ENCODE measurements at places on chromosomes 4 and X.
A peak's percentile ranks its signal among the peaks of the same experiment; 100 is the strongest.

DNA sequence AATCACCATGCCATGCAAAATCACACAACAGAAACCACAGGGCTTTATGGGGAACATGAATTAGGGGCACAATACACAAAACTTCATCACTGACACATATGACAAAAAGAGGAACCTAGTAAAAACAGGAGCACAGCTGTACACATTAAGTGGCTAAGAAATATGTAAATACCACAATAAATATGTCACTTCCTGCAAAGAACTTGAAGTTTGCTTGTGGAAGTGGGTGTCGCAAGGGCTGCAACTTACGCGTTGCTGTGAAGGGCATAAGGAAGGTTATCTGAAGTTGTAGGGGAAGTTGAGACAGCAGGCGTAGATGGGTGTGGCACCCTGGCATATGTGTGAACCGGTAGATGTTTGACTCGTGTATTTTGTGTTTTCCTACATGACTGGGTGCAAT lies 42.4 kb downstream of the CLCN4 start:
- DNase-seq = no peak

DNA sequence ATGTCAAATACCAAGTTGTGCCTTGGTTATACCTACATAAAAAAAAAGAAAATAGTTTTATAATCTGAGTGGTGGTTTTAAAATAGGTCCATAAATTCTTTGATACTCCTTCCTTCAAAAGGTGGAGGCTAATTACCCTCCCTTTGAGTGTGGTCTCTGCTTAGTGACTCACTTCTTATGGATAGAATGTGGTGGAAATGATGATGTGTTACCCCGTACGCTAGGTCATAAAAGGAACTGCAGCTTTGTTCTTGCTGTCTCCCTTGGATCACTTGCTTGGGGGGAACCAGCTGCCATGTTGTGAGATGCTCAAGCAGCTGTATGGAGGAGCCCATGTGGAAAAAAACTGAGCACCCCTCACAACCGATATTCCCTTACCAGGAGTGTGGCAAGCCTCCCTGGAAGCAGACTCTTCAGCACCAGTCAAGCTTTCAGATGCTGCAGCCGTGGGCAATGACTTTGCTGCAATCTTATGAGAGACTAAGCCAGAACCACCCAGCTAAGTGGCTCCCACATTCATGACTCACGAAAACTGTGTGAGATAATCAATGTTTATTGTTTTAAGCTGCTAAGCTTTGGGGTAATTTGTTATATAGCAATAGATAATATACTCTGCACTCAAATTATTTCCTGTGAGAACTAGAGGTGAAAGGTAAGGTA lies 195.0 kb upstream of the GATB start:
- DNase-seq = no peak

GRCh38 chr4:170193496-170193895 lies 103.7 kb upstream of the AADAT start:
- DNase-seq = no peak

GRCh38 chr4:181264893-181265292 lies 978.3 kb upstream of the TENM3 start:
- DNase-seq = no peak

DNA sequence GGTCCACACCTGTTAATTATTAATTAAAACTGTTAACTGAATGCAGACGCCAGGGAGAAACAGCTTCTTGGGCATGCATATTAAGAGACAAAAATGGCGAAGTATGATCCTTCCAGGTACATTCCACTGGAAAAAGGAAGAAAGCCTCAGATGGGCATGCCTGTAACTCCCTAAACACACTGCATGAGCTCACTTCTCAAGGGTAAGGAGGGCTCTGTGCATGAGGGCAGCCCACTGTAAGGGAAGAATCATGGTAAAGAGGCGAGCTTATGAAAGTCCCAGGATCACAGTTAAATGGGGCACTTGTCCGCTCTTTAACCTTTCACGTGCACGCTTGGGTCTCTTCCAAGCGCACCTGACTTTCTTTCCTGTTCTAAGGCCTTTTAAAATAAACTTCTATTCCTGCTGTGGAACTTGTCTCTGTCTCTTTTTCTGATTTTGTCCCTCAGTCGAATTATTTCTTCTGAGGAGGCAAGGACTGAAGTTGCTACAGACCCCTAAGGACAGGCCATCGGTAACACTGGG lies 321.7 kb downstream of the PPP1R2C start:
- no peak for DNase-seq

- DNase-seq = no peak
These were observed 35.6 kb downstream of the BCLAF3 start for GRCh38 chrX:19955306-19955705.

DNA sequence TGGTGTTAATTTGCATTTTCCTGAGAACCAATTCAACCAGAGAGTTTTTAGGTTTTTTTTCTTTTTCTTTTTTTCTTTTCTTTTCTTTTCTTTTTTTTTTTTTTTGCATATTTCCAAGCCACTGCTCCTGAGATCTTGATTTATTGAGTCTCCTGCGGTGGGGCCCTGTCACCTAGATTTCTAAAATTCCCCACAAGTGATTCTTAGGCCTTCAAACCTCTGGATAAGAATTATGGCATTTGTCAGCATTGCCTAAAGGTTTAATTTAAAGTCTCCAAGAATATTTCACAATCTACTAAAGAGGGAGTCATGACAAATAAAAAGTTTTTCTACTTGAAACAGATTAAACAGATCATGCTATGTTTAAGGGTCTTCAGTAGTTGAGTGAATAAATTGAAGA lies 84.9 kb downstream of the GAB1 start:
- no peak for DNase-seq

DNA sequence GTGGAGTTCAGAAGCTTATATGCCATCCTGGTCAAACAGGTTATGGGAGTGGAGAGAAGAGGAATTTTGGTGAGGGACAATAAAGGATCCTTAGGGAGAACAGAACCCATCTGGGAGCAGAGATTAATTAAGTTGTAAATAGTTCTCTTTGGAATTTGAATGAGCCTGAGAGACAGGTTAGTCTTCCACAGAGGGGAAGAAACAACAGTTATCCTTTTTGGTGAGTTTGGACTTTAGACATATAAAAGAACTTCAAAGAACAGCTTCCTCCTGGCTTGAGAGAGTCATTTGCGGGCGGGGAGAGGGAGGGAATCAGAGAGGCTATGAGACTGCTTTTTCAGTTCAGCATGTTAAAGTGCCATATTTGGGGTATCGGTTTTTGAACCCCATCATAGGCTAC lies 793.3 kb upstream of the MAGEB2 start:
- DNase-seq = peak; percentile 42

DNA sequence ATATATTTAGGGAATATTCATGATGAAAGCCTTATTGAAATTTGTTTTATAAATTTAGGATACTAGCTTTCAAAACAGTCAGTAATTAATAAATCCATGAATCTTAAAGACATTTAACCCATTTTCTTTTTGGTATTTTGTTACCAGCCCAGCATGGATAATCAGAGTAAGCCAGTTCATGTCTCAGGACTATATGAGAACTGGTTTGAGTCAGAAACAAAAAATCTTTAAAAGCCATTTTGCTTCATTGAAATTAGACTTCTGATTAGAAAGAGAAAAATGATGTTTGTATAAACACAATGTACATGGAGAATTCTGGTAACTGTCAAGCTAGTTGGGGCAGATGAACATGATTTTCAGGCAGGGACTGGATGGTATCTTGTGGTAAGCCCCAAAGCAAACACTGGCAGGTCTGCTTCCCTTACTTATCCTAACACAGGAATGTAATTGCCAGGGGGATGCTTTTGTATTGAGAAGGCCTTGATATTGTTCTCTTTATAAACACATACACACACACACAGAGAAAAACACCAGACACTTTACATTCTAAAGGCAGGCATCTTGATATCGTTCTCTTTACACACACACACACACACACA lies 9.4 kb downstream of the ARHGAP10 start:
- DNase-seq = no peak

DNA sequence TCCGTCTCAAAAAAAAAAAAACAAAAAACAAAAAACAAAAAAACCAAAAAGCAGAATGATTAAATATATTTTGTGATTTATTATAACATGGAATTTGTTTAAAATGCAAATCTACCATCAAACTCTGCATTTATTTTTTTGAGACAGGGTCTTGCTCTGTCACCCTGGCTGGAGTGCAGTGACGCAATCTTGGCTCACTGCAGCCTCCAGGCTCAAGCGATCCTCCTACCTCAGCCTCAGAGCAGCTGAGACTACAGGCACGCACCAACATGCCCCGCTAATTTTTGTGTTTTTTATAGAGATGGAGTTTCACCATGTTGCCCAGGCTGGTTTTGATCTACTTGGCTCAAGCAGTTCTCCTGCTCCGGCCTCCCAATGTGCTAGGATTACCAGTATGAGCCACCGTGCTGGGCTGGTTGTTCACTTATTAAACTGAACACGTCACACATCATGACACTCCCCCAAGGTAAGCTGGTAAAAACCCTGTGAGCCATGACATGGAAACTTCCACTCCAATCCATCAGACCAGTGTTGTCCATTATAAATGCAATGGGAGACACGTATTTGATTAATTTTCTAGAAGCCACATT lies 45.7 kb downstream of the RBM47 start:
- no peak for DNase-seq

GRCh38 chrX:73446831-73447230 lies at the start of gene CDX4:
CDX4 (plus strand) TSS chrX:73447053; CDS start chrX:73447254, 201 bp downstream.
- DNase-seq = no peak

GRCh38 chr4:53744446-53745160 lies 153.3 kb upstream of the LNX1 start:
- DNase-seq = no peak

- no peak for DNase-seq
These were observed 353.0 kb downstream of the ADAM29 start for GRCh38 chr4:175271010-175271630.

DNA sequence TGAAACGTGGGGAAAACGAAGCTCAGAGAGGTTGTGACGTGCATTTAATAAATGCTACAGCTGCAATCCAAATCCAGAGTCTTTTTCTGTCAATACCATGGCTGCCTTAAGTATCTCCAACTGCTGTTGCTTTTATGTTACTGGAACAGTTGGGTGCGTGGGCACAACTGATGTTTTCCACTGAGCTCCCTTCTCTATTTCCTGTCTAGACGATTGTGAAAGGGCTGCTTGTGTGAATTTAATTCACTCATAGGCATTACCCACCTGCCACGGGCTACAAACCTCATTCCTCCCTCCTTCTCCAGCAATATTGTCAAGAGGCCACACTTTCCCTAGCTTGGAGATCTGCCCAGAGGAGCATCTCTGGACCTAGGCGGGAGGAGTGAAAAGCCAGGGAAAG lies 526.0 kb downstream of the MID1IP1 start:
- no peak for DNase-seq

DNA sequence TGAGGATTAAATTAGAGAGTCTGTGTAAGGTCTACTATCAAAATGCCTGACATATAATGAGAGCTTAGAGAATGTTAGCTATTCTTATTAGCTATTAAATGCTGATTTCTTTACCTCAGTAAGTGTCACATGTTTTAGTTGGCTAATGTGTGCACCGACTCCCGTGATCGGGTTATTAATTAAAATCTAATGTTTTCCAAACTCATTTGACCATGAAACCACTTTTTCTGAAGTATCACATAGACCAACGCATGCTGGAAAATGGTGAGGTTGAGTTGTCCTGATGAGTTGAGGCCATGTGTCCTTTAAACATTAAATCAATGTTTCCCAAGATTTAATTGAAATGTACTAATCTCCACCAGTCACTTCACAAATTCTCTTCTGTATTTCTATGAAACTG lies 84.8 kb upstream of the C1QTNF7 start:
- no peak for DNase-seq

DNA sequence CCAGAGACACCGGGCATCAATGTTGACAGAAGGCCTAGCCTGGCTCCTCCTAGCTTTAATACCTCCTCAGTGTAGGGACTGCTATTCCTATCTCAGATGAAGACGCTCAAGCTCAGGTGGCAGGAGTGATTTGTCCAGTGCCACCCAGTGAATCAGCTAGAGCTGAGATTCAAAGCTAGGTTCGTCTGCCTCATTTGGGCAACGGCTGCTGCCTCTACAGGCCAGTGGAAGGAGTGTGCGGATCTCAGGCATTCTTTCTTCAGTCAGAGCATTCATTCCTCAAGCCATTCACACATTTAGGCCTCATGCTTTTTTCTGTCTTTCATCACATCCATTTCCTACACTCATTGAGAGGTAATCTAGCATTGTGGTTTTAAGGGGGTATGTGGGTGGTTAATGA lies 7.3 kb downstream of the TSR2 start:
- peak; percentile 42 for DNase-seq

DNA sequence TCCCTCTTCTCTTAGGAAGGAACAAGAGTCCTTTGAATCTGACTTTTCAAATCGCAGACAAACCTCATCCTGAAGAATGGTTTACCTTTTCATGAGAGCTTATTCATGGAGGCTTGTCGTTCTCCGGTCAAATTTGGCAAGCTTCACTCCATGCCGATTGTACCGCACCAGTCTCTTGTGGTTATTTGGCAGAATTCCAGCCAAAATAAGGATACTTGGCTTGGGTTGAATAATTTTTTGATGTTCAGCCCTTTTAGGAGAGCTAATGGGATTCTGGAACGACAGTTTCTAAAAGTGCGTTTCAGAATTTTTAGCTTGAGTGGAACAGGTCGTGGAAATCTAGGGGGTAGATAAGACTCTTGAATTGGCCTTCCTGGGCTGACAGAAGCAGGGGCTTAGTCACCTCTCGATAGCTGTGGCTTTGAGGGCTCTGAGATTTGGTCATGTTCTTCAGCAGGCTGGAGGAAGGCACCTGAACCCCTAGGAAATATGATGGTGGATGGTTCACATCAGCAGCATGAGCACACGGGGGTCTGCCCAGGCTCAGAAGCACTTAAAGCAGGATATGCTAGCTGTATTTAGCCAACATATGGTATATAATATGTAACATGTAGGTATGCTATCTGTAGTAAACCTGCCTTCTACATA lies 1.5 kb downstream of the KLHL2 start:
- no peak for DNase-seq

DNA sequence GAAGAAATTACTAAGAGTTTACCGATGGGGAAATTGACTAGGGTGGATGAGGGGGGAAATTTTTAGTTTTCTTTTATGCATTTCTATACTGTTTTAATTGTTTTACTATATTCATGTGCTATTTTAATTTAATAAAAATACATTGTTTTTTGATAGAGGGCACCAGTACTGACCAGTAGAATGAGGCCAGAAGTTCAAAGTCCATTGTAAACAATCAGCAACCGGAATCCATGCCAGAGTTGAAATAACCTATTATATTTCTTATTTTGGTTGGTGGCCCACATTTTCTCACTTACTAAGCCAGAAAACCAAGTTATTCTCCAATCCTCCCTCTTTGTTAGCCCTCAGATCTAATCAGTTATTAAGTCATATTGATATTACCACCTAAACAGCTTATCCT lies 595.9 kb downstream of the SMARCA1 start:
- DNase-seq = no peak

GRCh38 chr4:10347815-10348214 lies 109.4 kb downstream of the ZNF518B start:
- DNase-seq = no peak

DNA sequence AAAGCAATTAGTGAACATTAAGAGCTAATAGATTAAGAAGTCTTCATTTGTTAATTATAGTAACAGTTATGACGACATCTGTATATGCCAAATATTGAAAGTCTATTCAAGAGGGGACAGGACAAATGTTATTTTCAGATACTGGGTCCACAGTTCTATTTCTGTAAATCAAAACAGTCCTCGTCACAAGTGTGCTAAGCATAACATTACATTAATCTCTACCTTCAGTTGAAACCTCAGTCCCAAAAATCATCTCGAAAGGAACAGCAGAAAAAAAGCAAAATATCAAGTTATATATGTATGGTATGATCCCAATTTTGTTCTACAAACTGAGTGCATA lies 70.3 kb downstream of the APBB2 start:
- no peak for DNase-seq
